ENCODE measurements at places on chromosomes 12 and 14.

DNA sequence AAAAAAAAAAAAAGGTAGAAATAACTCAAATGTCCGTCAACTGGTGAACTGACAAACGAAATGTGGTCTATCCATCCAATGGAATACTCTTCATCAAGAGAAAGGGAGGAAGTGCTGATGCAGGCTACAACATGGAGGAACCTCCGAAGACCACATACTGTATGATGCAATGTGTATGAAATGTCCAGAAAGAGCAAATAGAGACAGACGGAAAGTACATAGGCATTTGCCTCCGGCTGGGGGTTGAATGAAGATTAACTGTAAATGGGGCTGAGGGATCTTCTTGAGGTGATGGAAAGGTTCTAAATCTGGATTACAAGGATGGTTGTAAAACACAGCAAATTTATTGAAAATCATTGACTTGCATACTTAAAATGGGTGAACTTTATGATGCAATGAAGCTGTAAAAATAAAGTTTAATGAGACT, 35.4 kb downstream of the DLK1 start:
- no peak for DNase-seq

DNA sequence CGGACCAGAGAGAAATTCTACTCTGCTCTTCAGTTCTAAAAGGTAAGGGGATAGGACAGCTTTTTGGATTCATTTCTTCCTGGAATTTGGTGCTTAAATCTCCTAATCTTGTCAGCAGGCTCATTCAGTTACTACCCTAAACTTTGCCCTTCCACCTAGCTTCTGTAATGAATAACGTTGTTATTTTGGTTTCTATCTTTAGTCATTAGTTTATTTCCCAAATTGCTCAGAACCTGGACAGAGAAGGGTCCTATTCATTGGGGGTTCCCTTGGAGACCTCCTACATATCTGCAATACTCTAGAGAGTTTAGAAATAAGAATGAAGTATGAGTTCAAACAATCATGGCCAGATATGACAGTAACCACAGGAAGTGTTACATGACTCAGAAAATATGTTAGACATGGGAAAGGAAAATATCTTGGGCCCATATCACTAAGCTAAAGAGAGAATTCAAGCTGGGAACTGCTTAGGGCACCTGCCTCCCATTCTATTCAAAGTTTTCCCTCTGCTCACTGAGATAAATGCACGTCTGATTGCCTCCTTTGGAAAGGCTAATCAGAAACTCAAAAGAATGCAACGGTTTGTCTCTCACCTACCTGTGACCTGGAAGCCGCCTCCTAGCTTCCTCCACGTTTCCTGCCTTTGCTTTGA, 87.9 kb downstream of the GAS2L3 start:
- DNase-seq: no peak

DNA sequence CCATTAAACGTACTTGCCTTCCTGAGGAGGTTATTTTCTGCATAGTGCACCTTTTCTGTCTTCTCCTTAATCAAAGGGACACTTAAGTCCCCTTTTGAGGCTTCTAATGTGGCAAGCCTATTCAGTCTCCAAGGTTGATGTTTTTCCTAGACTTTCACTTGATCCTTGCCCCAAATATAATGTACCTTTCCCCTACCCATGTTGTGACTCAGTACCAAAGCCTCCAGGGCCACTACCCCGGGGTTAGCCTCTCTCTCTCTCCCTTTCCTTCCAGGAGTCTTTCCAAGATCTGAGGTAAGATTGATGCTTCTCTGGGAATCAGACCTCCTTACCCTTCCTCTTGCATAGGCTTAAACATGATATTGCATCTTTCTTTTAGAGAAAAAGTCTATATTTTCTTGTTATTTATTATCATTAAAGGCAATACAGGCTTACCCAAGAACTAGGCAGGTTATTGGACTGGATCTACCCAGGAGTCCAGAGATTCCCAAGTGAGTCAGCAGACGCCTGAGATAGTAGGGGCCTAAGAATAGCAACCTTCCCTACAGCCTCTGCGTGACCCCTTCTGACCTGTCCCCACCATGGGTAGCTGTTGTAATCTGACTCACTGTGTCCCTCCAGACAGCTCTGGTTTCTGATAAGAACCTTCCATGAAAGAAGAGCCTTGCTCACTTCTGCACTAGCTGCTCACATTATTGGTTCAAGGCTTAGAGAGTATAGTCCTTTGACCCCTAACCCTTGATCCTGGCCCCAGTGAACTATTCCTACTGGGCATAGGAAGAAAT, 172.9 kb downstream of the ZFP36L1 start:
- DNase-seq: no peak

GRCh38 chr14:24609655-24610344, at the start of gene GZMH:
Gene GZMH, minus strand, starts transcription at chr14:24609685. Its CDS starts 72 bp downstream, at chr14:24609613.
- DNase-seq: no peak

GRCh38 chr12:77923882-77924281, 93.2 kb downstream of the NAV3 start:
- no peak for DNase-seq

Data from central memory CD4-positive, alpha-beta T cell (primary cell).